ENCODE measurements at places on chromosomes 13 and 19. TPM values are rescaled to one million over a fixed set of nuclear protein-coding genes. Genes with fewer than 3 reads are reported as not detected.

- DNase-seq, result no peak
These were observed 1141.3 kb upstream of the PCDH20 start for GRCh38 chr13:62556978-62557377.

DNA sequence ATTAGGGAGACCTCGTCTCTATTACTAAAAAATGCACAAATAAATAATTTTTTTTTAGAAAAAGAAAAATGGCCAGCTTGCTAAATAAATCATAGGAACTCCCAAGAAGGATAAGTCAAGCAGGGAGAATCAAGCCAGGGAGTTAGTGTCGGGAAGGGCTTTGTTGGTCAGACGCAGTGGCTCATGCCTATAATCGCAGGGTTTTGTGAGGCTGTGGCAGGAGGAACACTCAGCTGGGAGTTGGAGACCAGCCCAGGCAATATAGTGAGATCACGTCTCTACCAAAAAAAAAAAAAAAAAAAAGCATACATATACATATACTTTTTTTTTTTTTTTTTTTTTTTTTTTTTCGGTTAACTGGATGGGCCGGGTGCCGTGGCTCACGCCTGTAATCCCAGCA, 9.0 kb downstream of the NACC1 start:
- no peak for DNase-seq

- DNase-seq, result no peak
These were observed 96.3 kb upstream of the FNDC3A start for GRCh38 chr13:48879432-48879831.

GRCh38 chr13:30744056-30744680, 8.8 kb downstream of the ALOX5AP start:
- peak; percentile 45 for DNase-seq

GRCh38 chr19:49056101-49056901, 1.2 kb downstream of the CGB7 start:
- DNase-seq, result peak; percentile 72

GRCh38 chr13:95296326-95296925, 4.8 kb downstream of the ABCC4 start:
- peak; percentile 73 for DNase-seq

DNA sequence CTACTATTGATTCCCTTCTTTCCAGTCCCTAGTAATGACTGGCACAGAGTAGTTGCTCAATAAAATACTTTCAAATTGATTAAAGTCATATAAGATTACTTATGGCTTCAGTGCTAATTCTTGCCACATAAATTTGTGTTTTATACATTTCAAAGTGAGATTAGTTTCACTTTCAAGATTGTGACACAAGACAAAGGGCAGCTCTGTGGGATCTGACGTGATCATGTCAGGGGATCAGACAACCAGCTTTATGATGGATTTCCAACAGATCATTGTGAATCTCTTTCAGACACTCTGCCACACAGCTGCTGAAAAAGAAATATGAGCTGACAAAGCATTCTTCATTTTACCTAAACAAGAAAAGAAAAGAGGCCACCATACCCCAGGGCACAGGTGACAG, 73.4 kb upstream of the POMP start:
- no peak for DNase-seq

DNA sequence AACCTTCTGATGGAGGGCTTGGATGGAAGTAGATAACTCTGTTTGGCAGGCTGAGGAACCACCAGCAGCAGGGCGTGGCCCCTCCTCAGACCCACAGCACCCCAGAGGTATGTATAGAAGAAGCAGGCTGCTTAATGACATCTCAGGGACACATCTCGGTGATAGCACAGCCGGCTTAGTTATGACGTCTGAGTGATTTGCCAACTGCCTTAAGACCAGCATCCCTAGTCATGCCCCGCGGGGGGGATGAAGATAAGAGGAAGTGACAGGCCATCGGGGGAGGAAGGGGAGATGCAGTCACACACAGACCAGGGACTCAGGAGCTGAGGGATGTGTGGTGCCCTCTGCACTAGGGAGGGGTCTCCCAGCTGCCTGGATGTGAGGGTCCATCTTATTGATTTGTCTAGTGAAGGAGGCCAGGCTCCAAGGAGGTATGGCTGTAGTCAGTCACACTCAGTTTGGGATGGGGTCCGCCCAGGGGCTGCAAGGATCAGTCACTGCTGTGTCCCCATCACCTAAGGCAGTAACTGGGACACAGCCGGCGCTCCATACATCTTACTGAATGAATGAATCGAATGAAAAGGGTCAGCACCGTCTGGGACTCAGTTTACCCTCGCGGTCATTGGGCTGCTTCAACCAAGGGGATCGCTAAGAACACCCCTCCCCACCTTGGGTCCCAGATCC, 19.2 kb upstream of the ERCC1 start:
- peak; percentile 58 for DNase-seq

DNA sequence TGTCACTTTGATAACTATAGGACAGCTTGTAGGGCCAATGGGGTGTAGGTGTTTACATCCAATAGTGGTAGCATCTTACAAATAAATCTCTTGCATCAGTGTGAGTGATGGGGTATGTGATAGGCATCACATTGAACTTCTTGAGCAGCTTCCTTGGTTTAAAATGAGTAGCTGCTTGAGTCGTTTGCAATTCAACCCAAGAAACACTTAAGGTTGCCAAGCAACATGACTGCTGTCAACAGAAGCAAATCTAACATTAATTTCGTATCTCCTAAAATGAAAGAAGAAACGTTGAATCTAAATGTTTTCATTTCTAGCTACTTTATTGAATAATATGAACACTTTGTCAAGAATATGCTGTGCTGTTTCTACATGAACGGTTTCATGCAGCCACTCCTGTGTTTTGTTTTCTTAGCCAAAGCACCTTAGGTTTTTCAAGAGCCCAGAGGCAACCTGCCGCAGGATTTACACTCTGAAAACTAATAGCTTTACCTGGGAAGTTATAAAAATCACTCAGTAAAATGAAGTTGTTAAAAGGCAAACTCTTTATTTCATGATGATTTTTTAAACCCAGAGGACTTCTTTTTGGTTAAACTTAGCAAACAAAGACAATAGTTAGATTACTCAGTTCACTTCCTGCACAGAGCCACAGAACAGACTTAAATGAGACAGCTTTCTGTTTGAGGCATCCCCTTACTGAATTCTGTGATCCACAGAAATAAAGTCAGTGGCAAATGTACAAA, 305.2 kb downstream of the MTUS2 start:
- no peak for DNase-seq

- DNase-seq, result no peak
These were observed 144.9 kb upstream of the SOX1 start for GRCh38 chr13:111922086-111922485.

GRCh38 chr13:100525453-100526317, 62.9 kb downstream of the GGACT start:
- no peak for DNase-seq

DNA sequence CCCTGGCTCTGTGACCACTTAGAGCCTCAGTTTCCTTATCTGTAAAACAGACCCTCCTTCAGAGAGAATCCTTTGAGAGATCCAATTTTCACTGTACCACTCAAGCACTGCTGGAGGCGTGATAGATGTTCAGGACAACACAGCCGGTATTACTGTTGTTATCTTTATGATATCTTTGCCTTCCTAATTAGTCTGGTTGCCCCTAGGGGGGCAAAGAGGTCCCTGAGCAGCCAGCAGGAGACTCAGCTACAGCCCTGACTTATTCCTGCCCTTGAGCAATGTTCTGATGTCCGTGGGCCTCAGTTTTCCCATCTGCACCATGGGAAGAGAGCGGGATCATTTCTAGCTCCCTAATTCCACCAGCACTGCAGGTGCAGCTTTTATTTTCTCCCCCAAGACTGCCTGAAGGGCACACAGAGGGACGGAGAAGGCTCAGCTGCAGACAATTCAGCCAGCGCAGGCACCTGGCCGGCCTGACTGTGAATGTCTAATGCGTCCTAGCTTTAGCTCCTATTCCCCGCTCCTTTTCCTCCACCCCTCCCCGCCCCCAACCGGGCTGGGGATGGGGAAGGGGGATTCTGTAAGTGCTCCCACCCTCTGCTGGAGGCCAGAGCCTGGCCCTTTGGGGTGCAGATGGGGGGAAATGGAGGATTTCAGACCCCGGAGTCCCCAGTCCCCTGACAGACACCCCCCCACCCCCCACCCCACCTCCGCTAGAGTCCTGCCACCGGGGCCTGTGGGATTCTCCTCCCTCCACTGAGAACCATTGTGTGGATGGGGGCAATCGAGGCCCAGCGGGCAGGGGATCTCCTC, 16.2 kb downstream of the TLE5 start:
- DNase-seq, result no peak

GRCh38 chr13:89786531-89786930, 1561.0 kb upstream of the MIR17HG start:
- no peak for DNase-seq

DNA sequence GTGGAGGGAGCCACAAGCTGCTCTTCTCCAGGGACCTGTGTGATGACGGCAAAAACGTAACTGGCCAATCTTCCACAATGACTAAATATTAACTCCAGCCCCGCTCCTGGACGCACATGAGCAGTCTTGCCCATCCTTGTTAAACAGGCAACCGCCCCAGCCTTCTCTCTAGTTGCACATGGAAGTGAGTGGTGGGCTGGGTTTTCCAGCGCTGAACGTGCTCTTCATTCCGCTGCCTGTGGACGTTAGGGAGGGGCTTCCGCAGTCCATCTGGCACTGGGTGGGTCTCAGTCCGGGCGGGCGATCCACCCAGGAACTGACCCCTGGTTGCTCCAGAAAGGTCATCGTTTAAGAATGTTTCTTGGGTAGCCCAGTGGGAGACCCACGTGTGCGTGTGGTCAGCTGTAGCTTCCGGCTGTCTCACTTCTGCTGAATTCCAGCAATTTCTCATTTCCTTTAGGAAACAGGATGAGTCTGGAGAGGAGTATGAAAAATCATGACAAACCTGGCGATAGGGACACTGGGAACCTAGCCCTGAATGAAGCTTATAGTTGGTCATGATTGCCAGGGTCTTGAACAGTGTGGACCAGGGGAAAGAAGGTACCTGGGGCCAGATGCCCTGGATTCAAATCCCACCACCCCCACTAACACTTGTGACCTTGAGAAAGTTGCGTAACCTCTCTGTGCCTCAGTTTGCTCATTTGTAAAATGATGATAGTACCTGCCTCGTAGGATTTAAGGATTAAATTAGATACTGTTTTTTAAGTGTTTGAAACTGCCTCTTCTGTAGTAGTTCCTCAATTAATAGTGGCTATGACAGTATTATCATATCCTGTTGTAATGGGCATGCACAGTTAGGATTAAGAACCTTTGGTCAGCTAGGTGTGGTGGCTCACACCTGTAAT, 92.6 kb downstream of the SIPA1L3 start:
- no peak for DNase-seq

DNA sequence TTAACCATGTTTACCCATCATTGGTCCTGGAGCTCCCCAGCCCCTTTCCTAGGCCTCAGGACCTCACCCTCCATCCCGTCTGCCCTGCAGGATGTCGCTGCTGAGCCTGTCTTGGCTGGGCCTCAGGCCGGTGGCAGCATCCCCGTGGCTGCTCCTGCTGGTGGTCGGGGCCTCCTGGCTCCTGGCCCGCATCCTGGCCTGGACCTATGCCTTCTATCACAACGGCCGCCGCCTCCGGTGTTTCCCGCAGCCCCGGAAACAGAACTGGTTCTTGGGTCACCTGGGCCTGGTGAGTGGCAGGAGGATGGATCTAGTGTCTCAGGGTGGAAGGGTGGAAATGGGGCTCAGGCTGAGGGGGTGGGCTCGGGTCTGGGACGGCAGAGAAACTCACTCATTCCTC, 508 bp downstream of the CYP4F8 start:
- no peak for DNase-seq

- no peak for DNase-seq
These were observed 76.6 kb upstream of the SOX1 start for GRCh38 chr13:111990362-111990761.

- no peak for DNase-seq
These were observed 2.0 kb upstream of the ELL start for GRCh38 chr19:18523841-18524240.

DNA sequence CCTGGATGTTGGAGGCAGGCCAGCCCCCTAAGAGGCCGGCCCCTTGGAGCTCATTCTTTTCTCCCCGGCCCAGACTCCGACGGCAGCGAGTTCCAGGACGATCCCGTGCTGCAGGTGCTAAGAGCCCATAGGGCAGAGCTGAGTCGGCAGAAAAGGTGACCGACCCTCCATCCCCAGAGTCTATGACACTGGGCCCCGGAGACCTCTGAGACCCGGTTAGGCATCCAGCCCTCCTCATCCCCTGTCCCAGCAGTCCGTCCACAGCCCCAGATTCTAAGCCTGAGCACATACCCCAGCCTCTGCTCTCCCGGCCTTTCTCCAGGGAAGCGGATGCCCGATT, 7.3 kb upstream of the ARHGAP33 start:
- no peak for DNase-seq

GRCh38 chr19:41696402-41697197, 8.5 kb upstream of the CEACAM7 start:
- DNase-seq, result peak; percentile 49

- DNase-seq, result no peak
These were observed 115.2 kb downstream of the OLFM4 start for GRCh38 chr13:53143757-53144339.

DNA sequence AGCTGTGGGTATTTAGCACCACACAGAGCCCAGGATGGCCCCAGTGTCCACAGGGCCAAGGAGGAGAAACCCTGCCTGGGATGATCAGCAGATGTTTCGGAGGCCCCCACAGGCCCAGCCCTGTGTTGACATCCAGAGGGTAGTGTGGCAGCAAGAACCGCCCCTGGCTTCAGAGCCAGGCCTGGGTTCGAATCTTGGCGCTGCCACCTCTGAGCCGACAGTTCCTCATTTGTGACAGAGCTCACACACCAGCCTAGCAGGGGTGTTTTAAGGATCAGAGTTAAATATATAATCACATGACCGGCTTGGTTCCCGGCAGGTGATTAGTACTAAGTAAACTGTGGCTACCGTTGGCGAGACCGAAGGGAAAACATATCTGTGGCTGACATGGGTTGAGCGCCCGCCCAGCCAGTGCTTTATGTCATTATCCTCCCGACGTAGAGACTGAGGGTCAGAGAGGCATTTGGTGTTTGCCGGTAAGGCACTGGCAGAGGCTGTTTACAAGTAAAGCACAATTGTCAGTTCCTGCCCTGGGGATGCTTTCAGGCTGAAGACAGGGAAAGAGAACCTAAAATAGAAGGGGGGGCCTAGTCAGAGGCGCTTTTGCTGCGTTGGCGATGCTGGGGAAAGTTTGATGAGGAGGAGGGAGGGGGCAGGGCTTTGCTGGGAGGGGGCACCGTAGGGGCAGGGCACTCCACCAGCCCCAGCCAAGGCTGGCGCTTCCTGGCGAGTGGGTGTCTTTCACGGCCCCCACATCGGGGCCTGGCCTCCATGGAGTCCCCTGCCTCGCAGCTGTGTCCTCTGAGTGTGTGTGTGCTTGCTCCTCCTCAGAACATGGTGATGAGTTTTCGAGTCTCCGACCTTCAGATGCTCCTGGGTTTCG, 4.8 kb downstream of the PIAS4 start:
- DNase-seq, result peak; percentile 44

The TEX101 gene
- 0.17 TPM for total RNA-seq

The B3GNT8 gene
- 34.1 TPM for total RNA-seq

The TPP2 gene
- total RNA-seq, result 42.0 TPM

The IQCN gene
- 3.0 TPM for total RNA-seq

The CASP14 gene
- total RNA-seq, result not detected

The CPB2 gene
- 0.40 TPM for total RNA-seq

The CFAP97D2 gene
- total RNA-seq, result not detected

The DAND5 gene
- total RNA-seq, result 0.19 TPM

The FCHO1 gene
- total RNA-seq, result 9.2 TPM

The S1PR2 gene
- total RNA-seq, result 5.2 TPM

The DKKL1 gene
- total RNA-seq, result not detected

The PSG2 gene
- not detected for total RNA-seq

The KDM4B gene
- 35.2 TPM for total RNA-seq

Data from colonic mucosa (tissue), 4 donors.